Lung (tissue), 17 donors: ENCODE measurements at places on chromosomes 16 and 17.

DNA sequence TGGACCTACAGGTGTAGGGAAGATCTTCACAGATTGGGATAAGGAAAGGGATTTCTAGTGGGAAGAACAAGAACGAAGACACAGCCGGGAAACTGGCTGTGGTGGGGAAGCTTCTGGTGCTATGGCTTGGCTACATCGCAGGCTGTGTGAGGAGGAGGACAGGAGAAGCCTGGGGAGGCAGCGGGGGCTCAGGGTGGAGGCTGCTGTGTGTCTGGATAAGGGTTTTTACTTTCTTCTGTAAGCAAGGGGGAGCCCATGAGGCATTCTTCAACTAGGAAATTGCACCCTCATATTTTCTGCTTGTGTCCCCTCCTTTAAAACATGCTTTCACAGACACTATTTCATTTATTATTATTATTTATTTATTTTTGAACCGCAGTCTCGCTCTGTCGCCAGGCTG lies 2.9 kb upstream of the RHBDF2 start:
- H3K4me1 ChIP-seq = peaks cover 20% of the 10 kb centered on the region
- no peaks in the 10 kb centered on the region for H3K36me3 ChIP-seq
- no peak for DNase-seq
- no peaks in the 10 kb centered on the region for H3K27me3 ChIP-seq
- no peak overlapping the region for H3K4me3 ChIP-seq

DNA sequence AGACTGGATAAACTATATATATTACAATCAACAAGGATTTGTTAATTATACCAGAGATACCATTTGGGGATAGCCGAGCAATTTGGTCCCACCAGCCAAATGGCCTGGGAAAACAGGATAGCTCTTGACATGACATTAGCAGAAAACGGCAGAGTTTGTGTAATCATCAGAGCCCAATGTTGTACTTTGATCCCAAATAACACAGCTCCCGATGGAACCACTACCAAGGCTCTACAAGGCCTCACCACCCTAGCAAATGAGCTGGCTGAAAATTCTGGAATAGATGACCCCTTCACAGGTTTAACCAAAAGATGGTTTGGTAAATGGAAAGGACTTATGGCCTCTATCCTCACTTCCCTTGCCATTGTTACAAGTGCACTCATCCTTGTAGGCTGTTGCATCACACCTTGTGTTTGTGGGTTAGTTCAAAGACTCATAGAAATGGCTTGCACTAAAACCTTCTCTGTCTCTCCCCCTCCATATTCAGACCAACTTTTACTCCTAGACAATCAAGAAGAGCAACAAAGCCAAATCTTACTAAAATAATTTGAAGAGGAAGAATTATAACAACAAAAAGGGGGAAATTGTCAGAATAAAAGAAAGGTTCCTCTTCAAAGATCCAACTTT lies 9.5 kb downstream of the TXNL4B start:
- no peak overlapping the region for H3K27ac ChIP-seq
- DNase-seq = no peak
- H3K4me3 ChIP-seq = no peak overlapping the region
- peaks cover 15% of the 10 kb centered on the region for H3K36me3 ChIP-seq

DNA sequence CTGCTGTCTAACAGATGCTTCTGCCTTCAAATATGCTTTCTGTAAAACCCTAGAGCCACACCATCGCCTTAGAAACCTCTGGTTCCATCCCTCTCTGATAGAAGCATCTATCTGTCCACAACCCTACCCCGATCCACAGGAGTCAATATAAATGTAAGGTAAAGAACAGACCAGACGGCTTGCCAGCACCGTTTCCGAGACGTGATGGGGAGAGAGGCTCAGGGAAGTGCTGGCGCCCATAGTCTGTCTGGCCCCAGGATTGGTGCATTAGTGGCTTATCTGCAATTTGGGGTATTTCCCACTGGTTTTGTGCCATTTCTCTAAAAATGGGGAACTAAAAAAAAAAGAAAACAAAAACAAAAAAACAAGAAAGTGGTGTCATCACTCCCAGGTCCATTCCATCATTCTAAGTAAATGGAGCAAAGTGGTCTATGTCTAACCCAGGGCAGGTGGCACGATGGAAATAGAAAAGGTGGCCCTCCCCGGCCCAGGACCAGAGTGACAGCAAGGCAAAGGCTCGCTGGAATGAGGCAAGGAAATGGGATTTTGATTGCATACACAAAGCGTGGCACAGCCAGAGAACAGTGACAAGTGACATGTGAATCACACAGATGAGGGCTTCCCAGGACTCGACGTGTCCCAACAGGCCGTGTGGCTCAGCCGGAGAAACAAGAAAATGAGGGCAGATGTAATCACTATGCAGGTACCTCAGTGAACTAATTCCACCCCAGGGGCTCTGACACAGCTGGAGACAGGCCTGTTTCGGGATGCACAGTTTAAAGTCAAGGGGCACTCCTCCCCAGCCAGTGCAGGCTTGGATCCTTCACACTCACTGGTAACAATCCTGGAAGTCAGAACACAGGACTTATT lies 125.6 kb downstream of the GAS7 start:
- no peaks in the 10 kb centered on the region for H3K36me3 ChIP-seq
- no peaks in the 10 kb centered on the region for H3K27me3 ChIP-seq
- H3K4me3 ChIP-seq = no peak overlapping the region
- H3K4me1 ChIP-seq = peaks cover 3% of the 10 kb centered on the region
- no peak for DNase-seq

DNA sequence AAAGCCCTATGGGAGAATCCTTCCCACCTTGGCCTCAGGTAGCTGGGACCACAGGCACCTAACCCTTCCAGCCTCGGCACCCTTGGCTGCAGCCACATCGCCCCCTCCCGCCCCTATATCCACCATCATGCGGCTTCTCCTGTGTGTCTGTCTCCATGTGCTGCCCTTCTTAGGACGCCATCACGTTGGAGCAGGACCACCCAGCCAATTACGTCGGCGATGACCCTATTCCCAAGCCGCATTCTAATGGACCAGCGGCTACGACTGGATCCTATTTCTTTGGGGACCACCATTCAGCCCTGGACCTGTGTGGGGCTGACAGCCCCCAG lies 3.3 kb upstream of the CCDC57 start:
- no peaks in the 10 kb centered on the region for H3K27me3 ChIP-seq
- no peaks in the 10 kb centered on the region for H3K36me3 ChIP-seq
- H3K27ac ChIP-seq = no peak overlapping the region
- no peak for DNase-seq
- H3K4me1 ChIP-seq = peaks cover 4% of the 10 kb centered on the region

- H3K27me3 ChIP-seq = no peaks in the 10 kb centered on the region
- no peaks in the 10 kb centered on the region for H3K36me3 ChIP-seq
- no peak overlapping the region for H3K4me3 ChIP-seq
- peak; percentile 92 for DNase-seq
- H3K27ac ChIP-seq = peak overlapping the region; percentile 79
Observed at GRCh38 chr17:40542558-40543411, 22.5 kb downstream of the CCR7 start.

- no peaks in the 10 kb centered on the region for H3K36me3 ChIP-seq
- H3K4me3 ChIP-seq = no peak overlapping the region
- no peaks in the 10 kb centered on the region for H3K27me3 ChIP-seq
- H3K27ac ChIP-seq = no peak overlapping the region
- no peaks in the 10 kb centered on the region for H3K4me1 ChIP-seq
- peak; percentile 21 for DNase-seq
Observed at GRCh38 chr16:15493466-15494180, 59.2 kb downstream of the BMERB1 start.

- no peaks in the 10 kb centered on the region for H3K27me3 ChIP-seq
- no peak for DNase-seq
- no peaks in the 10 kb centered on the region for H3K4me1 ChIP-seq
Observed at GRCh38 chr16:54402270-54402669, 115.7 kb upstream of the IRX3 start.

- no peak for DNase-seq
- no peaks in the 10 kb centered on the region for H3K27me3 ChIP-seq
- no peaks in the 10 kb centered on the region for H3K36me3 ChIP-seq
- no peaks in the 10 kb centered on the region for H3K4me1 ChIP-seq
- no peak overlapping the region for H3K4me3 ChIP-seq
Observed at GRCh38 chr17:78448356-78448993, 70.0 kb downstream of the PGS1 start.

DNA sequence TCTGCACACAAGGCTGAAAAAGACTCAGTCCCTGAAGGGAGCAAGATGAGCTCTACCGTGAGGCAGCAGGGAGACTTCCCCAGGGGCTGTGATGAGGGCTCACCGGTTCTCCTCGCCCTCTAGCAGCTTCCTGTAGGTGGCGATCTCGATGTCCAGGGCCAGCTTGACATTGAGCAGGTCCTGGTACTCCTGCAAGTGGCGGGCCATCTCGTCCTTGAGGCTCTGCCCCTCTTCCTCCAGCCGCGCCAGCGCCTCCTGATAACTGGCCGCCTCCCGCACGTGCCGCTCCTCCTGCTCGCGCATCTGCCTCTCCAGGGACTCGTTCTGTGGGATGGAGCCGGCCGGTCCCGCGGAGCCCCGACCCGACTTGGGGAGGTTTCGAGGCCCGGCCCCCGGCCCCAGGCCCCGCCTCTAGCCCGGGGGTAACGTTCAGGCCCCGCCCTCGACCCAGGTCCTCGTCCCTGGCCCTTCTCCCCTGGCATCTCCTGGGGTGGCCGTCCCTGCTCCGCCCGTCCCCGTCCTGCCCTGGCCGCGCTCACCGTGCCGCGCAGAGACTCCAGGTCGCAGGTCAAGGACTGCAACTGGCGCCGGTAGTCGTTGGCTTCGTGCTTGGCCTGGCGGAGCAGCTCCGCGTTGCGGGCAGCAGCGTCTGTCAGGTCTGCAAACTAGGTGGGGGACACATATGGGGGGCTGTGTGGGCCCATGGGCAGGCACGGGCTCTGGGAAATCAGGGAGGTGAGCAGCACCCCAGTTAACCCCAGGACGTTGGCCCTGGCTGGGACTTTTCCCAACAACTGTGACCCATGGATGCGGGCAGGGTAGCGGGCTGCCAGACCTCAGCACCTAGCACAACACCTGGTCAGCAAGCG lies 3.9 kb downstream of the GFAP start:
- peaks cover 24% of the 10 kb centered on the region for H3K27me3 ChIP-seq
- H3K36me3 ChIP-seq = no peaks in the 10 kb centered on the region
- H3K4me1 ChIP-seq = peaks cover 8% of the 10 kb centered on the region
- no peak overlapping the region for H3K27ac ChIP-seq

DNA sequence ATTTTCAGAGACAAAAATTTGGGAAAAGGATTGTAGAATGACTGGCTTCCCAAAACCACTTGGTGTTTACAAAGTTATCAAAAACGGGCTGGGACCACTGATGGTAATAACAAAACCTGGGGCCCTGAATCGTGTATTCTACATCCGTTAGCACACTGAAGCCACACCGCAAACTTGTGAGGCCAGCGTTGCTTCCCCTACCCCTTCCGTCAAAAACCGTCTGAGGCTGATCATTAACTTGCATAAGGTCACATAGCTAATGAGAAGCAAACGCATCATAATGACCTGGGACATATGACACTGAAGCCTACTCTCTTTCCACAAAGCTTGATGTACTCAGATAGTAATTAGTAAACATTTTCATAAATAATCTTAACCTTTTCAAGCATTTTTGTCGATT lies 704.3 kb downstream of the MAF start:
- no peaks in the 10 kb centered on the region for H3K36me3 ChIP-seq
- DNase-seq = no peak
- no peak overlapping the region for H3K27ac ChIP-seq
- no peaks in the 10 kb centered on the region for H3K4me1 ChIP-seq
- no peak overlapping the region for H3K4me3 ChIP-seq

GRCh38 chr17:34201225-34201624 lies 53.9 kb upstream of the CCL2 start:
- no peaks in the 10 kb centered on the region for H3K27me3 ChIP-seq
- H3K27ac ChIP-seq = no peak overlapping the region
- no peak for DNase-seq

GRCh38 chr17:41638941-41639340 lies 14.6 kb upstream of the KRT17 start:
- H3K4me1 ChIP-seq = no peaks in the 10 kb centered on the region
- H3K4me3 ChIP-seq = no peak overlapping the region
- H3K36me3 ChIP-seq = no peaks in the 10 kb centered on the region
- no peak overlapping the region for H3K27ac ChIP-seq
- no peaks in the 10 kb centered on the region for H3K27me3 ChIP-seq
- no peak for DNase-seq

- no peaks in the 10 kb centered on the region for H3K27me3 ChIP-seq
- H3K4me1 ChIP-seq = peaks cover 9% of the 10 kb centered on the region
- H3K36me3 ChIP-seq = no peaks in the 10 kb centered on the region
- peak within 1 kb of the TSS; percentile 82 for H3K4me3 ChIP-seq
- H3K27ac ChIP-seq = peak within 1 kb of the TSS; percentile 63
Observed at GRCh38 chr17:56833809-56834379, at the start of the genes C17orf67 and DGKE. Gene C17orf67, minus strand, starts transcription at chr17:56833920. Its CDS starts 18,110 bp downstream, at chr17:56815810. Gene DGKE, plus strand, starts transcription at chr17:56834151. Its CDS starts 645 bp downstream, at chr17:56834796.

DNA sequence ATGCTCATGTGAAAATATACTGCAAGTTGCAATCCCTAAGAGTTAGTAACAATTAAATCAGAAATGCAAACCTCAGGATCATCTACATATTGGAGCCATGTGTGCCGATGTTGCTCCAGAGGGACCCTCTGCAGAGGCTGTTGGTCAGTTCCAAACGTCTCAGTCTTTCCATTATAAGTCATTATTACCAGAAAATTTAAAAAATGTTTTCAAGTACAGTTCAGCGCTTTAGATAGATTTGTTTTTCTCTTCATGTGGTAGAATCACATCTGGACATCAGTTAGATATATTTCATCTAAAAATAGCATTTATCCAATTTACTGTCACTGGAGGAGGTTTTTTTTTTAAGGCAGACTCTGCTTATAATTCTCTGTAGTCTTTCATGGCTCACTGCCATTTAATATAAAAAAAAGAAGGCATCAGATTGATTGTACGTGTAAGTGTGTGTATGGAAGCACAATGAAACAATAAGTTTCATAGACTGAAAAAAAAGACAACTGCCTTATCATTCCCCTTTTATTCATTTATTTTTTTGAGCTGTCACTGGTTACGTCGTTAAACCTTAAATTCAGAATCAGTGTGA lies 46.1 kb upstream of the MARCHF10 start:
- H3K27ac ChIP-seq = no peak overlapping the region
- H3K27me3 ChIP-seq = no peaks in the 10 kb centered on the region
- no peaks in the 10 kb centered on the region for H3K36me3 ChIP-seq
- DNase-seq = no peak
- H3K4me1 ChIP-seq = peaks cover 2% of the 10 kb centered on the region

GRCh38 chr17:72916991-72917390 lies 175.5 kb downstream of the SLC39A11 start:
- H3K4me3 ChIP-seq = no peak overlapping the region
- H3K27me3 ChIP-seq = no peaks in the 10 kb centered on the region
- H3K27ac ChIP-seq = no peak overlapping the region
- peaks cover 3% of the 10 kb centered on the region for H3K36me3 ChIP-seq
- DNase-seq = no peak
